ENCODE measurements at places on chromosomes 4 and X.
A peak's percentile ranks its signal among the peaks of the same experiment; 100 is the strongest.

DNA sequence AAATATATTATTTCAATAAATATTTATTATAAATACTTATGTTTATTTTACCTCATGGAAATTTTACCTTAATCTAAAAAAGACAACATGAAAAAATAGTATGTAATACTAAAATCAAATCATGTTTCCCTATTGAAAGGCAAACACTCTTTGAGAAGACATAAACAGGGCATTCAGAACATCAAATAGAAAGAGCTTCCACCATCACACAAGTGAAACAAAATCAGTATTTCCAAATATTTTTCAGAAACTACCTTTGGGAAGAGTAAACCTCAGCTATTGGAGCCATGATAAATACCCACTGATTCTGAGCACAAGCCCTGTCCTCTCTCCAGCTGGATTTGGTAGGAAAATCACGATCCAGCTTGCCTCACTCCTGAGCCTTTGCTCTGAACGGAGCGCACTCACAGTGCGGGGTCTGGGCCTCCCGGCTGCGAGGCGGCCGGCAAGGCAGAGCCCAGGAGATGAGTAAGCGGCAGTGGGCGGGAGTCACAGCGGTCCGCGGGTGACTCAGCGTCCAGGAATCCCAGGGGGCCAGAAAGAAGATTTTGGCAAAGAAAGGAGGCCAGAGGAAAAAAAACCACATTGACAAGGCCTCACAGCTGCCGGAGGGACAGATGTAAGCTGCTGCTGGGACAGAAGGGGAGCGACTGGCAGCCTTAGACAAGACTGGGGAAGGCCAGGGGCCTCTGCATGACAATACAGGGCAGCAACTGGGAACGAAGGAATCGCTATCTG lies 14.7 kb upstream of the ANXA5 start:
- peak; percentile 7 for DNase-seq

GRCh38 chrX:9650091-9650490 lies 115.6 kb downstream of the GPR143 start:
- no peak for DNase-seq

DNA sequence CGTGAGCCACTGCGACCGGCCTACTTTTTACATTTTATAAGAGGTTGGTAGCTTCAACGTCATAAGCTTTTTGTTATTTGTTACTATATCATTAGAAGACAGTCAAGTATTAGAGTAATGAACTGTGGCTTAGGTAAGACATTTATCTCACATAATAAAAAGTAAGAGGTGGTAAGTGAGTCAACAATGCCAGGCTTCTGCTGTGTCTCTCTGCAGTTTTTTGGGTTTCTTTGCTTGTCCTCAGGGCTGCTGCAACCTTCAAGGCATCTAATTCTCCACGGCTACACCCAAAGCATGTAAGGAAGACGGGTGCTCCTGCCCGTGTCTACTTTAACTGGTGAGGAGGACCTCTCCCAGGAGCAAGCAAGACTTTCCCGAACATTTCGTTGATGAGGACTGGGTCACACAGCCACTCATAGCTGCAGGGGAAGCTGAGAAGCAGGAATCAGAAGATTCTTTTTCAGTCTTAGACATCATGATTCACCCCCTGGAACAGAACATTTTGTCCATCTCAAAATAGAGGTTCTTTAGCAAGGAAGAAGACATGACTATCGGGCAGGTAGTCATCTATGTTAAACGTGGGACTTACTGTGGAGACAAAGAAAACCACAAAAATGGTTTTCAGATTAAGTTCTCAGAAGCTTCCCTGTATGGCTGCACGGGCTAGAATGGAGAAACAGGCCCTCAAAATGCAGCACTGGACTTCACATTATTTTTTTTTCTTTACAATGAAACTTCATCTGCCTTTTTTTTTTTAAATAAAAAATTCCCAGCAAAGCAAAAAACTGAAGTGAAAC lies 13.0 kb upstream of the RHOH start:
- peak; percentile 60 for DNase-seq

GRCh38 chr4:119233750-119234149 lies 21.2 kb downstream of the USP53 start:
- no peak for DNase-seq

DNA sequence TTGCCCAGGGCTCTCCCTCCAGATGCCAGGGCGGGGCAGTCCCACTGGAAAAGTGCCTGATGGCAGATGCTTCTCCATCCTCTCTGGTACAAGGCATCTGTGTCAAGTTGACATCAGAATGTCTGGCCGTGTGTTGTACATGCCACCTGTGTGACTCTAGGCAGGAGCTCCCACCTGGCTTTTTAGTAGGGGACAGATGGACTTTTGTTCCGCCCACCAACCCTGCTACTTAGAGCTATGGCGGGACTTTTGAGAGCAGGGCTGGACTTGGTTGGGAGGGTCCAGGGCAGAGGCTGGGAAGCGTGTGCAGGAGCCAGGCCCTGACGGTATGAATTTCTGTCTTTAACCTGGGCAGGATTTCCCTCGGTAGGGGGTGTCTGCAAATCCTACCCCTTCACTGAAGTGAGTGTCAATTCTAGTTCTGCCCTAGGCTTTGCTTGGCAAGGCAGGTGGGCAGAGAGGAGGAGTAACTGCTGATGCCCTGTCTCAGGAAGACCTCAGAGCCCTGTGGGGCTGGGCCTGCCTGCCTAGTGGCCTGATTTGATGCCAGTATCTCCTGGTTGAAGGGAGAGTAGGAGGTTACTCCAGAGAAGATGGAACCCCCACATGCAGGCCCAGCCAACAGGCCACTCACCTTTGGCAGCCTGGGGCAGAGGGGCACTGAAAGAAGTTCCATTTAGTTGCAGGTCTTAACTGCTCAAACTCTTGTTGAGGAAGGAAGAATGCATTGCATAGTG lies 99.1 kb downstream of the PJA1 start:
- DNase-seq, result no peak

- DNase-seq, result no peak
Observed at GRCh38 chrX:71210816-71211215, 12.2 kb upstream of the GJB1 start.

GRCh38 chr4:165784672-165785071 lies 88.4 kb upstream of the TLL1 start:
- no peak for DNase-seq

DNA sequence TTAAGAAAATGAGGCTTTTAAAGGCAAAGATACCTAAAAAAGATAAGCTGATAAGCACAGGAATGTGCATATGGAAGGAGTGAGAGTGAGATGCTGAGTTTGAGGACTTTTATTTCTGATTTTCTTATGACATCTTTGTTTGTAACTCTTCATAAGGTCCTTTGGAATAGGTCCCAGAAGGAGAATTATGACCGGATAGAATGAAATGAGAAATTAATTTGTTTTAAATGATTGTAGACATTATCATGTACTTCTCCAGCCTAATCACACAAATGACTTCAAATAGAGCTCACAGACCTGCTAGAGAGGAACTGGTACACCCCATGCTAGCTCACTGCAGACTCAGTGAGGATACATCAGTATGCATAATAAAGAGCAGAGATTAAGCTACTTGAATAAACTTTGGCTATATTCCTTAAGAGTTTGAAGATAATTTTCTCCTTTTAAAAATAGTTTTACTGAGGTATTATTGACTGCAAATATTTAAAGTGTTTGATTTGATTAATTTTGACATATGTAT lies 5.6 kb downstream of the GK2 start:
- no peak for DNase-seq

- DNase-seq, result no peak
Observed at GRCh38 chr4:85391589-85392410, 83.2 kb upstream of the ARHGAP24 start.

DNA sequence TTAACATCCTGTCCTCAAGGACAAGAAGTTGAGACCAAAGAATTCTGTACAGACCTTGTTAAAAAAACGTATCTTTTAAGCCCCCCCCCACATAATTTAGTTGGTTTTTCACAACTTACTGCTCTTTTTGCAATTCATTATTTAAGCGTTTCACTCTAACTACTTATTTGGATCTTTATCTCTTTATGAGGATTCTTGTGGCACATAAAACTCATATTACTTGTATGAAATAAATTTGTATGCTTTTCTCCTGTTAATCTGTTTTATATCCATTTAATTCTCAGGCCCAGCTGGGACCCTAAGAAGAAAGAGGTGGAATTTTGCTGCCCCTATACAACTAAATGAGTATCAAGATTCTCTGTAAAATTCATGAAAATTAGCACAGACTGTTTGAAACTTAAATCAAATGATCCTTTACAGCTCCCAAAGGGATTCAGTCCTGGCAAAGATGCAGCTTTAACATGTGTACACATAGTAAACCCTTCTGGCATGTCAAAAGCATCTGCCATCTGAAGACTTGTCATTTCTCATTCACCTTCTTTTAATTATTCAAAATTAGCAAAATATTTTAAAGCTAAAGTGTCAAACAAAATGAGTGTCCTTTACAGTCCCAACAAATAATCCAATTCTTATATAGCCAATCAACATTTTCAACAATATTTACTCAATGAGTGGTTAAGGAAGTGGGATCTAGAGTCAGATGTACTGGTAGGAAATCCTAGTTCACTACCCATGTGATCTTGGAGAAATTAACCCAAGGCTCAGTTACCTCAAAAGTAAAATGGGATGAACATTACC lies 17.7 kb downstream of the ARAP2 start:
- DNase-seq, result no peak

GRCh38 chr4:81165861-81166430 lies 49.1 kb downstream of the PRKG2 start:
- DNase-seq, result no peak

- DNase-seq, result no peak
Observed at GRCh38 chr4:168857009-168857408, 153.0 kb downstream of the CBR4 start.

- no peak for DNase-seq
Observed at GRCh38 chr4:121675715-121676114, 21.1 kb downstream of the ANXA5 start.

GRCh38 chr4:38803833-38804653 lies 548 bp downstream of the TLR1 start:
- no peak for DNase-seq

GRCh38 chr4:113825272-113825671 lies 63.7 kb upstream of the CAMK2D start:
- DNase-seq, result no peak

- DNase-seq, result no peak
Observed at GRCh38 chr4:186348433-186348832, 82.4 kb downstream of the F11 start.

DNA sequence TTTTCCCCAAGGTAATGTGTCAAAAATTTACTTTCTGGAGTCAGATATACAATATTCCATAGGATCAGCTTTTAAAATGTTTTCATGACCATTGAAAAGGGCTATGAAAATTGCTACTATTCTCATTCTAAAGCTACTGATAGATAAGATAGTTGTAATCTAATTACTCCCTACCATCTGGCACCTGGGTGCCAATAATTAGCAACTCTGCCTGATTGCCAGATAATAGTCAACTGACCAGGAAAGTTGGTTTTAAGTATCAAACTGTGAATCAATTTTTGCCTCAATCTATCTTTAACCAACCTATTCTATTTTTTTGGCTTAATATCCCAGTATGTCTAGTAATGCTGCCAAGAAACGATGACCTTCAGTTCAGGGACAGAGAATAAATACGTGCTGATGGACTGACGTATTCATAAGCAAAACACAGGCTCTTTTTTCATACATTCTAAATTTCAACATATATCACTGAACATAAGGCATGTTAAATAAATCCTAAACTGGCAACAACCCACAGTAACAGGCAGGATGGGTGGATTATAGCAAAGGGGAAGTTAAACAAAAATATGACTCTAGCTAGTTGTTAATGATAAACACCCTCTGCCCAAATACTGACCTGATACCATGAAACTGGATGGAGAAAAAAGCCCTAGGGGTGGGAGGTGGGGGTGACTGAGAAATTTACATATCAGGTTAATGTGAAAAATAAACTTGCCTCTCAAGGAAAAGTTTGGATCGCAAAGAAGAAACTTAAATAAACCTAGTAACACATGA lies 18.2 kb downstream of the SH3RF1 start:
- DNase-seq, result no peak

DNA sequence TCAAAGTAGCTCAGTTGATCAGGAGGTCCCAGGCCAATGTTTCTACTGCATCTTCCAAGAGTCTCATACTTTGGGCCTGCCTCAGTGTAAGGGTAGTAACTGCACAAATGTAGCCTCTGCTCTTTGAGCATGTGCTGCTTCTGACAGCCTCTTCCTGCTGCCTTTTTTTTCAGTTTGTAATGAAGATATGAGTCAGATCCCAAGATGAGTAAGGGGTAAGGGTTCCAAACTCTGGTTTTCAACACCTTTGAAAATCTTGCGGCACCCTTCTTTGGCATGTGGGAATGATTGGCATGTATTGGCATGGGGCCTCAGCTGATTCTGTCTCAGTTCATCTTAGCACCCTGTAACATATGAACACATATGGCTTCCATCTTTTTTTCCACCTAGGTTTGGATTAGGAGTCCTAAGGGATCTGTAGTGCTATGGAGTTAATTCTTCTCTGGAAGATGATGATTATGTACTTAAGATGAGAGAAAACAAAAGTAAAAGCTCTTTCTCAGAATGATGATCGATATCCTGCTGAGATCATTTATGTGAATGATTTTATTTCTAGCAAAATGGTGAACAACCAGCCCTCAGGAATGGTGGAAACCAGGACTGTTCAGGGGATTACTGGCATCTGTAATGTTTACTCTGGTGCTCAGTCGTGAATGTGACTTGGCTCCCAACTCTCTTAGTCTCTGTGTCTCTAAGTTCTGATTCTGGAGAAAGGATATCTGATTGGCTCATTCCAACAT lies 118.7 kb upstream of the PRPS2 start:
- DNase-seq, result no peak

- peak; percentile 52 for DNase-seq
Observed at GRCh38 chrX:107718156-107718621, 57.4 kb downstream of the TSC22D3 start.

- DNase-seq, result no peak
Observed at GRCh38 chr4:74327762-74328161, 19.5 kb downstream of the EPGN start.

- DNase-seq, result no peak
Observed at GRCh38 chr4:3302786-3303564, 10.2 kb downstream of the RGS12 start.

GRCh38 chr4:126916049-126916625 lies 716.6 kb upstream of the INTU start:
- DNase-seq, result no peak

GRCh38 chrX:17174671-17175070 lies 200.3 kb upstream of the NHS start:
- no peak for DNase-seq

GRCh38 chrX:7993873-7994272 lies 66.7 kb upstream of the PNPLA4 start:
- DNase-seq, result no peak

GRCh38 chrX:52363247-52363883 lies 5.5 kb upstream of the XAGE2 start:
- DNase-seq, result no peak

GRCh38 chrX:23901060-23901459 lies 6.7 kb downstream of the APOO start:
- DNase-seq, result no peak

DNA sequence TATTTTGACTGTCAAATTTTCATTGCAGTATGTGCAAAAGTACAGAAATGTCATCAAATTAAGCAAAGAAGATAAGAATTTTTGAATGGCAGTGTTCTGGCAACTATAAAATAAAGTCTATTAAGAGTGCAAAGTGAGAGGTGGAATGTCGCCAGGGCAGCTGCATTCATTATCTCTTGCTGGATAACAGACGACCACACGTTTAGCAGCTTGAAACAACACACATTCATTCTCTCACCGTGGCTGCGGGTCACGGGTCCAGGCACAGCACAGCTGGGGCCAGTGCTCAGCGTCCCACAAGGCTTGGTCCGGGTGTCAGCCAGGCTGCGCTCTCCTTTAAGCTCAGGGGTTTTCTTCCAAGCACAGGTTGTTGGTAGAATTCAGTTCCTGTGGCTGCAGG lies 113.9 kb downstream of the GPR143 start:
- no peak for DNase-seq

Measured in germinal center (tissue), 1 donor.